IMR-90 (cell line): ENCODE measurements at places on chromosomes 7 and 10. TPM values are rescaled to one million over a fixed set of nuclear protein-coding genes. Genes with fewer than 3 reads are reported as not detected.

- no peaks in the 10 kb centered on the region for H3K36me3 ChIP-seq
- no peak overlapping the region for H3K4me3 ChIP-seq
- H3K4me1 ChIP-seq, result no peaks in the 10 kb centered on the region
- no peak overlapping the region for H3K27ac ChIP-seq
- DNase-seq, result no peak
These were observed 212.9 kb downstream of the ELMO1 start for GRCh38 chr7:37235813-37236212.

- H3K27me3 ChIP-seq, result no peaks in the 10 kb centered on the region
- no peaks in the 10 kb centered on the region for H3K36me3 ChIP-seq
- DNase-seq, result no peak
These were observed 521.4 kb upstream of the SEMA3D start for GRCh38 chr7:85708221-85708620.

- H3K27ac ChIP-seq, result no peak overlapping the region
- no peak for DNase-seq
- peaks cover 8% of the 10 kb centered on the region for H3K27me3 ChIP-seq
- no peak overlapping the region for H3K4me3 ChIP-seq
- no peaks in the 10 kb centered on the region for H3K36me3 ChIP-seq
- H3K4me1 ChIP-seq, result no peaks in the 10 kb centered on the region
These were observed 15.9 kb downstream of the TDRD1 start for GRCh38 chr10:114195079-114195478.

PDZD7 gene
- total RNA-seq, result 0.83 and 0.90 TPM in 2 replicates

TMEM270 gene
- total RNA-seq, result not detected in 2 replicates

TRRAP gene
- 12.5 TPM in 2 replicates for total RNA-seq

C10orf105 gene
- total RNA-seq, result under 0.01 TPM in 1 of 2 replicates, not detected in the other
